Aorta (tissue), 5 donors: ENCODE measurements at places on chromosomes 12 and 14. TPM values are rescaled to one million over a fixed set of nuclear protein-coding genes. Genes with fewer than 3 reads are reported as not detected.

MLH3 gene
- 18.5 TPM for polyA plus RNA-seq

LBHD2 gene
- polyA plus RNA-seq, result not detected

ULK1 gene
- 6.6 TPM for polyA plus RNA-seq

CLEC1B gene
- polyA plus RNA-seq, result not detected

GRCh38 chr14:39621678-39622077 is 189.4 kb upstream of the FBXO33 start:
- DNase-seq, result no peak

GRCh38 chr12:72380441-72380840 is 108.3 kb downstream of the TRHDE start:
- no peak for DNase-seq

DNA sequence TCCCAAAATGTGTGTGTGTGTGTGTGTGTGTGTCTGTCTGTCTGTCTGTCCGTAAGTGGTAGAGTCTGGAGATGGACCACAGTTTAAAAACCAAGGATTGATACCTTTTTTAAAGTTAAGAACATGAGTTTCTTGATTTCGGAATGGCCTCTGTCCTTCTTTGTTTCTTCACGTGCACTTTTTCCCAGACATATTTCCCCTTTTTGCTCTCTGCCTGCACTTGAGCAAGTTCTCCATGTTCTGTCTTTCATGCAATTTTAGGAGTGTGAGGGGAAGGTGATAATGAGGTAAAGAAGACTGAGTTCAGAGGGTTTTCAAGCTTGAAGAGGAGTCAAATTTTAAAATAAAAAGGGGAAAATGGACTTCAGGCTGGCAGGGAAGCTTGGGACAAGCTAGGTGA is 12.7 kb downstream of the OLR1 start:
- DNase-seq, result no peak

DNA sequence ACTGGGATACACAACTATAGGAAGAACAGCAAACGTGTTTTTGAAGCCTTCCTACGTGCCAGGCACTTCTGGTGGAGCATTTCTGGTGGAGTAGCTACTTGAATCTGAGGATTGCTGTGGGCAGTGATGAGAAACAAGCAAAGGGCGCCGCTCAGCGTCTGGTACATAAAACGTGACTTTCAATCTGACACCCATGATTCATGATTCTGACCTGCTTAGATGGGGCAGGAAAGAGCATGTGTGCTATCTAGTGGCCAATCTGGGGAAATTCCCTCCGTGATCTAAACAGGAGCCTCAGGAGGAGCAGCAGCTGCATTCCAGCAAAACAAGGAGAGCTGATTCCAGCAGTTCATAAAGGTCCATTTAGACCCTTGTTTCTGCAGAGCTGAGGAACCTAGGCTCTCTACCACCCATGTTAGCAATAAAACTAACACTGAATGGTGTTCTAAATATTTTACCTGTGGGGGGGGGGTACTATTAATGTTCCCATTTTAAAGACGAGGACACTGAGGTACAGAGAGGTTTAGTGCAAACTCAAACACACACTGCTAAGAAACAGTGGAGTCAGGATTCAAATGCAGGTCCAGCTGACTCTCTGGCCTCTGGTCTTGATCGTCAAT is 37.8 kb downstream of the PAH start:
- DNase-seq, result no peak

- no peak for DNase-seq
Observed at GRCh38 chr14:54797986-54798385, 104.6 kb downstream of the GCH1 start.

DNA sequence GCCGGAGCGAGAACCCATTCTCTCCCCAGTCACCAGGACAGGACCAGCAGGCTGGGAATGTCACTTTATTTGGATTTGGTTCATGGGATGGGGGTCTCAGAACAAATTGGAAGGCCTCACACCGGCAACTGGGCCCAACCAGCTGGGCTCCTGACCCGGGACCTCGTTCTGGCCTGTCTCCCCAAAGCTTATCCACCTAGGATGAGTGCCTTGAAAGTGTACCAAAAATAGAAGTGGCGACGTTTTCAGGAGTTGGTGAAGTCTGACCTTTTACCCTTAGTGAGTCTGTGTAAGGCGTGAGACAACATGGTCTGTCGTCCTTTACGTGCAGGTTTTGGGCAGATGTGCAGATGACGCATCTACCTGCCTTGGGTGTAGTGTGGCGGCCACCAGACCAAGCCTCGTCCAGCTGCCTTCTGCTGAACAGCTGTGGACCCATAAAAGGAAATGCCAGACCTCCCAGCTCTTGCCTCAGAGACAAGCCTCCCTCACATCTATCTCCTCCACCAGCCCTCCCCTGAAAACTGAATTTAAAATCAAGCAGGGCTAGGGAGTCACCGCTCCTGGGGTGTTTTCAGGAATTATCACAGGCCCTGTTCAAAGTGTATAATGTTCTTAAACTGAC is 36.6 kb upstream of the CLMN start:
- DNase-seq, result no peak

DNA sequence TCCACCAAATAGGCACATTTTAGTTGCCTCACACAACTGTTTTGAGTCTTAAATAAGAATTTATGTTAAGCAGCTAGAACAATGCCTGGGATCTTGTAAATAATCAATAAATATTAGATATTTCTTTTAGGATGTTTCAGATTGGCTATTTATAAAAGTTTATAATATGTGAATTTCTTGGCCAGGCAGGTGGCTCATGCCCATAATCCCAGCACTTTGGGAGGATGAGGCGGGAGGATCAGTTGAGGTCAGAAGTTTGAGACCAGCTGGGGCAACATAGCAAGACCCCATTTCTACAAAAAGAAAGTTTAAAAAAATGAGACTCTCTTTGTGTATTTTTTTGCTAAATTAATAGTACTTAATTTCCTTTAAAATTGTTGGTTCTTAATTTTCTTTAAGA is 21.8 kb downstream of the ARG2 start:
- DNase-seq, result no peak

- peak; percentile 74 for DNase-seq
Observed at GRCh38 chr12:114368685-114369452, 37.1 kb downstream of the TBX5 start.

DNA sequence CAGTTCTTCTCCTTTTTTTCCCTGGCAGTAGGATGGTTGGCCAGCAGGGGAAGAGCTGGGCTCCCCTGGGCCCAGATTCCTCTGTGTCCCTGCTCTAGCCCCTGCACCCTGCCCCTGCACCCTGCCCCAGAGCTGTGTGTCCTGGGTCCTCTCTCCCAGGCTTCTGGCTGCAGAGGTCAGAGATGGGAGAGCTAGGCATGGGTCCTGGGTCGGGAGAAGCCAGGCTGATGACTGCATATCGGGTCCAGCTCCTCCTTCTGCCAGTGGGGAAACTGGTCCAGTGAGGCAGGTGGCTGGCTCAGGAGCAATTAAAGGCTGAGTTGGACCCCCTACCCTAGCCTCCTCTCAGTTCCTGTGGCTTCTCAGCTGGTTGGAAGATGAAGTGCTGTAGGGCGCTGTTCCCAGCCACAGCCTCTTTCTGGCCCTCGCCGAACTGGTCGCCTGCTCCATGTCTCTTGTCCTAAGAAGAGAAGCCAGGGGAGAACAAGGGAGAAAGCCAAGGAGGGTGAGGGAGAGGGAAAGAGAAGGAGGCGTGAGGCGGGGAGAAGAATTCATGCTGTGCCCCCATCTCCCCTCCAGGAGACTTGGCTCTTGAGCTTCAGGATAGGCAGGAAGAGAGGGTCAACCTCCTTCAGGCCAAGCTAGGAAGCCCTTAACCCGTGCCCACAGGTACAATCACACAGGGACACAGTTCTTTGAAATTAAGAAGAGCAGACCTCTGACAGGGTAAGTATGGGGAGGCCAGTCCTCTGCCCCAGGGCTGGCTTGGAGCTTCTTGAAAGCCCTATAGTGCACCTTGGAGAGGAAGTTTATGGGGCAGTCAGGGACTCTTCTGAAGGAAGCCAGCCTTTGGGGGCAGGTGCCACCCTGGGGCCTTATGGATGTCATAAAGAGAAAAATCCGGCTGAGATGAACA is 9.5 kb downstream of the VASH1 start:
- DNase-seq, result peak; percentile 33

DNA sequence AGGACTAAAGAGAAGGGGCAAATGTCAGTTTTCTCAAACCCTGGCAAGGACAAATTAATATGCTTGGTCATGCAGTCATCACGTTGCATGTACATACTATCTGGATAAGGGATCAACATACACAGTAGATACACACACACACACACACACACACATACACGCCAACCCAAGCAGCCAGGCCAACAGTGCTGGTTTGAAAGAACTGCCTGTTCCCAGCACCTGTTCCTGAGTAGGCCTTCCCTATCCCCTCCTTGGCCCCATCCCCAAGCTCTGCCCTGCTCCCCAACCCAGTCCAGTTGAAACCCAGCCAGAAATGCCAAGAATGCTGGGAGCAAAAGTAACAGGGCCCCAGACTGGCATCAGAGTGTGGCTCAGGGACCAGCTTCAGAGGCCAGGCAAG is 4.4 kb downstream of the ITGA7 start:
- DNase-seq, result peak; percentile 69

DNA sequence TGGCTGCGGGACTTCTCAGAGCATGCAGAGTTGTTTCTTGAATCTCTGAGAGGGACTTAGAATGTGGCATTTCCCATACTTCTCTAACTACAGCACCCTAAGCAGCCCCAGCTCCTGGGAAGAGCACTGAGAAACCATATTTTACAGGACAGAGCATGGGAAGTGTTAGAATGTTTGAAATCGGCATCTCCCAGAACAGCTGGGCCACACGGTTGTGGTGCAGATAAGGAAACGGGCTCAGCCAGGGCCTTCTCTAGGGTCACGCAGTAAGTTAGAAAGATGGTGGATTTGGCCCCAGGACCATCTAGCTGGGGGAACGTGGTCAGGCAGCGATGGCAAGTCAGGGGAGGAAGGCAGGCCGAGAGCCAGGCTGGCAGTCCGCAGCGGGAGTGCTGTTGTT is 10.5 kb upstream of the HHIPL1 start:
- DNase-seq, result no peak

DNA sequence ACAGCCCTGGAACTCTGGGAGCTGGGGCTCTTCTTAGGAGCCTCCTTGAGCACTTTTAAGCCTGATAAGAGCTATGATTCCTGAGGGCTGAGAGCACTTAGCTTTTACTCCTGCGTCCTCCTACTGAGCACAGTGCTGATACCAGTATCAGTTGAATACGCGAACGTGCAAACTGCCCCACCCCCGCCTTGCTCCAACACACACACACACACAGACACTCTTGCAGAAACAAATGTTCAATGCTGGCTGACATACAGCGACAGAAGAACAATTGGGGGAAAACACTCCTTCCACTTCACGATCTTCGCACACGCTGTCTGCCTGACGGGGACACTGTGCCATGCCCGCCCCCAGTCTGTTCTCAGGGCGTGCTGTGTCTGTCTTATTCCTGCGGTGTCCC is 57.2 kb upstream of the DLK1 start:
- no peak for DNase-seq

DNA sequence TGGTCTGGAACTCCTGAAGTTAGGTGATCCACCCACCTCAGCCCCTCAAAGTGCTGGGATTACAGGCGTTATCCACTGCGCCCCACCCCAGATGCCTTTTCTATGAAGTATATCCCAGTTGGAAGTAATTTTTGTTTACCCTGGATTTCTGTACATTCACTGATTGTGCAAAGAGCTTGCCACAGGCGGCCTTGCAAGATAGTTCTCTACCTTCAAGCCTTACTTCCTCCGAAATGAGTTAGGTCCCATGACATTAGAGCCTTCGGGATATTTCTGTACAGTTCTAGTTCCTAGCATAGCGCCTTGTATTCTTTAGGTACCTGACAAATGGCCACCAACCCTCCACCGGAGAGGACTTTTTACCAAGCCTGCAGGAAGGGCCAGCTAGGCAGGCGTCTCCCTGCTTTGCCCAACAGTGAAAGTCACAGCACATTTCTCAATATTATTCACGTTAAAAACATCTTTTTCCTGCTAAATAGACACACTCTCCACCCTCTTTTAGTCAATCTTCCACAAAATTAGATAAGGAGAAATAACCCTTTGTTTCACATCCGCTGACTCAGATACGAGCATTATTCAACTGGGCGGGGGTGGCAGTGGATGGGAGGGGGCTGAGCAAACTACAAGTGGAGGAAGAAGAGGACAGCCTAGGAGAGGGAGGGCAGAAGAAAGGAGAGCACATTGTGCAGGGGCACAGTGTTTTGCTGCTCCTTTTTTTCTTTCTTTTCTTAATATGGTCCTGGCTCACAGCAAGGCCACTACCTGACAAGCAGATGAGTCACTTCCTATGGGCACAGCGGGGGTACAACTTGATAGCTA is 40.0 kb upstream of the CAPRIN2 start:
- DNase-seq, result no peak

- DNase-seq, result no peak
Observed at GRCh38 chr12:66709893-66710292, 31.0 kb upstream of the GRIP1 start.

GRCh38 chr12:6620137-6620884 is 13.1 kb upstream of the CHD4 start:
- DNase-seq, result peak; percentile 72

- no peak for DNase-seq
Observed at GRCh38 chr14:90336401-90336800, 4.7 kb upstream of the NRDE2 start.

DNA sequence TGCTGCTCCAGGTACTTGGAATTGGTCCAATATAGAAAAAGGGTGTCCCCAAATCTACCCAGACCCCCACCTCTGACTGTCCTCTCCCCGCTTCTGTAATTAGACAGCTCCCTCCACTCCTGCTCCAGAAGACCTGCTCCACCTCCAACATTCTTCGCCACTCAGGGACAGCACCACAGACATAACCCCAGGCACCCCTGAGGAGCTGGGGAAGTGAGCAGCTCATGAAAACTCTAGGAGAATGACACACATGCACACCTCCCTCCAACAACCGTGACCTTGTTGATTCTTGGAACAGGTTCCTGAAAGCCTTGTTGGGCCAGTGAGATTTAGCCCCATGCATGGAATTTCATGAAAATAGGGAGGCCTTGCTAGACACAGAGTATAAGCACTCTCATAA is 8.2 kb downstream of the KRT4 start:
- no peak for DNase-seq

- DNase-seq, result no peak
Observed at GRCh38 chr14:21414137-21414631, 30.4 kb upstream of the SUPT16H start.

- DNase-seq, result no peak
Observed at GRCh38 chr12:72747111-72747849, 475.1 kb downstream of the TRHDE start.

DNA sequence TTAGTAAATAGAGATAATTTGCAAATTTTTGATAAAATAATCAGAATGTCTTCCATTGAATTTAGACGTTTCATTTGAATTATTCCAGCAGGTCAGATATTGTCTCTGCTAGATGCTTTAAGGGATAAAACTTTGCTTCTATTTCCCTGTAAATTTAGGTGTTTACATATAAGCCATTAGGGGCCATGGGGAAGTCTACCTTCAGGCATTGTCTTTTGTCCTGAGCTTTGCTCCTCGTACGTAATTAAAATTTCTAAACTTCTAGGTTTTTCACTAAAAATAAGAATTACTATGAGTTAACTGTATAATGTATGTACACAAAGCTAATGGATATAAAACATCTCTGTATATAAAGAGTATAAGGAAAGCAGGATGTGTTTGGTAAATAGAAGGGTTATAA is 24.1 kb upstream of the CD69 start:
- no peak for DNase-seq
